ENCODE measurements at places on chromosomes 6 and 20. TPM values are rescaled to one million over a fixed set of nuclear protein-coding genes. Genes with fewer than 3 reads are reported as not detected.

ROS1 gene
- not detected for total RNA-seq

STMND1 gene
- total RNA-seq, result not detected

OPRM1 gene
- total RNA-seq, result not detected

PNLDC1 gene
- not detected for total RNA-seq

TBC1D32 gene
- 2.2 TPM for total RNA-seq

PAK5 gene
- 0.34 TPM for total RNA-seq

RREB1 gene
- 65.5 TPM for total RNA-seq

CLPSL1 gene
- total RNA-seq, result not detected

DNA sequence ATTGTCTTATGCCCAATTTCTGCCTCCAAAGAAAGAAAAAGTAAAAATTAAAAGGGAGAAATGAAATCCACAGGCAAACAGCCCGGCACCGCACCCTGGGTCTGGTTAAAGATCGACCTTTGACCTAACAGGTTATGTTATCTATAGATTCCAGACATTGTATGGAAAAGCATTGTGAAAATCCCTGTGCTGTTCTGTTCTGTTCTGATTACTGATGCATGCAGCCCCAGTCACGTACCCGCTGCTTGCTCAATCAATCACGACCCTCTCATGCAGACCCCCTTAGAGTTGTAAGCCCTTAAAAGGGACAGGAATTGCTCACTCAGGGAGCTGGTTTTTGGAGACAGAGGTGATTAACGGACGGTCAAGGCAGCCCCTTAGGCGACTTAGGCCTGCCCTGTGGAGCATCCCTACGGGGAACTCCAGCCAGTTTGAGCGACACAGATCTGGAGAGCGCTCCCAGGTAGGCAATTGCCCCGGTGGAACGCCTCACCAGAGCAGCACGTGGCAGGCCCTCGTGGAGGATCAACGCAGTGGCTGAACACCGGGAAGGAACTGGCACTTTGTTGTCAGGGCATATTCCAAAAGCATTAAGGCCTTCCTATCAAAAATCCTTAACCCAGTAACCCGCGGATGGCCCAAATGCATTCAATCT, 12.0 kb upstream of the HFE start:
- H3K4me1 ChIP-seq, result no peaks in the 10 kb centered on the region
- no peak overlapping the region for H3K27ac ChIP-seq
- H3K27me3 ChIP-seq, result no peaks in the 10 kb centered on the region
- H3K36me3 ChIP-seq, result no peaks in the 10 kb centered on the region
- no peak overlapping the region for H3K4me3 ChIP-seq

DNA sequence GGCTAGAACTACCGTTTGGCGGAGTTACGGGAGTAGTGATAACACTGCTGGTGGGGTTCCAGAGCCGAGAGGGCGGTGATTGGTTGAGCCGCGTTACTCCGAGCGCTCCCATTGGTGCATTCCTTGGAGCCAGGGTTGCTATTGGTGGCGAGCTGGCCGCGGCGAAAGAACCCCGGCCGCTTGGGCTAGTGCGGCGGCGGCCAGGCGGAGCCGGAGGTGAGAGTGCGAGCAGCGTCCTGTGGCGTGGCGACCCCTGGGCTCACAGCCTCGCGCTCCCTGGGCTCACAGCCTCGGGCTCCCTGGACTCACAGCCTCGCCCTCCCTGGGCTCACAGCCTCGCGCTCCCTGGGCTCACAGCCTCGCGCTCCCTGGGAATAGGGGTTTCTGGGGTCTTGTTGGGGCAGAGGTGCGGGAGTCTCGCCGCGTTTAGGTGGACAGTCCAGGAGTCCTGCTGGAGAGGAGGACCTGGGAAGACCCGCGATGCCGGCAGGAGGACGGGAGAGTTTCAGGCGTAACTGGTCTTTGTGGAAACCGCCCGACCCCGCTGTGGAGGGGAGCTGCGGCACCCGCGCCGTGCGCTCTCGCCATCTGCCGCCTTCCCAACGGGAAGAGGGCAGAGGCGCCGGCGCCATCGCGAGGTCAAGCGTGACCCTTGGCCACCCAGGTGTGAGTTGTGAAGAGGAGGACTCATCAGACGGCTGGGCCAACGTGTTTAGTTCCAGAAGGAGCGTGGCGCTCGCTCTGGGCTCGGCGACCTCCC, 12.2 kb downstream of the PRDM13 start:
- no peak for DNase-seq
- H3K4me3 ChIP-seq, result no peak overlapping the region
- peaks cover 12% of the 10 kb centered on the region for H3K4me1 ChIP-seq
- H3K27me3 ChIP-seq, result peaks cover 51% of the 10 kb centered on the region

DNA sequence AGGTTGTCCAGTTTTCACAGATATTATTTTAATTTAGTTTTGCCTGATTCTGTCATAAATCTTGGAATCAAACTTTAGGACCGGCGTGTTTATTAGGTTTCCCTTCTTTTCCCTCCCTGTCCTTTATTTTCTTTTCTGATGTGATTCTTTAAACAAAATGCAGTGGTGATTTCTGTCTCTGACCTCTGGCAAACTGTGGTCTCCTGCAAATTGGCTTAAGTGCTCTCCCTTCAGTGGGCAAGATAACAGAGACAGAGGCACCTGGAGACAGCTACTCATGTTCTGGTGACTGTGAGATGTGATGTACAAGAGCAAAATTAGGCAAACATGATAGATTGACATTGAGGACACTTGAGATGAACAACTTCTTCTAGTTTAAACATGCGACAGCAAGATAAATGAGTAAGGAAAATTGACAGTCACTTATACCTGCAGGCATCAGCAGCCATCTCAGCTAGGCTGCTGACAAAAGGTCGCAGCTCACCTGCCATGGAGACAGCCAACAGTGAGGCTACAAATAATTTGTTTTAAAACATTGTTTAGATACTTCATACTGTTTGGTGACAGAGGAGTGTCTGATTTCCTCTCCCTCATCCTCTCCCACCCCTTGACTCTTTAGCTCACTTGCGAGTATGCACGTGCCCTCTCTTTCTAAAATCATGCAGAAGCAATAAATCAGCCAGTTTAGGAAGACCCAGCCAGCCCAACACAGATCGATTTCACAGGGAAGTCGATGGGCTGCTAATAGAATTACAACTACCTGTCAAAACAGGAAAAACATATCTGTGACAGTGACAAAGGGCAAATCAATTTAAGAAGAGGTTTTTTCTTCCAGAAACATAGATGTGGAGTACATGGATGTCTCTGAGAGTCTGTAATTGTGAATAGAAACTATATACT, 63.4 kb upstream of the MAP3K7 start:
- no peak overlapping the region for H3K4me3 ChIP-seq
- no peaks in the 10 kb centered on the region for H3K27me3 ChIP-seq
- no peaks in the 10 kb centered on the region for H3K36me3 ChIP-seq
- no peak overlapping the region for H3K27ac ChIP-seq

- peak overlapping the region; percentile 83 for H3K27ac ChIP-seq
- no peak for DNase-seq
- H3K4me3 ChIP-seq, result peak overlapping the region; percentile 63
Measured at GRCh38 chr6:18388942-18389341, 1.8 kb downstream of the RNF144B start.

DNA sequence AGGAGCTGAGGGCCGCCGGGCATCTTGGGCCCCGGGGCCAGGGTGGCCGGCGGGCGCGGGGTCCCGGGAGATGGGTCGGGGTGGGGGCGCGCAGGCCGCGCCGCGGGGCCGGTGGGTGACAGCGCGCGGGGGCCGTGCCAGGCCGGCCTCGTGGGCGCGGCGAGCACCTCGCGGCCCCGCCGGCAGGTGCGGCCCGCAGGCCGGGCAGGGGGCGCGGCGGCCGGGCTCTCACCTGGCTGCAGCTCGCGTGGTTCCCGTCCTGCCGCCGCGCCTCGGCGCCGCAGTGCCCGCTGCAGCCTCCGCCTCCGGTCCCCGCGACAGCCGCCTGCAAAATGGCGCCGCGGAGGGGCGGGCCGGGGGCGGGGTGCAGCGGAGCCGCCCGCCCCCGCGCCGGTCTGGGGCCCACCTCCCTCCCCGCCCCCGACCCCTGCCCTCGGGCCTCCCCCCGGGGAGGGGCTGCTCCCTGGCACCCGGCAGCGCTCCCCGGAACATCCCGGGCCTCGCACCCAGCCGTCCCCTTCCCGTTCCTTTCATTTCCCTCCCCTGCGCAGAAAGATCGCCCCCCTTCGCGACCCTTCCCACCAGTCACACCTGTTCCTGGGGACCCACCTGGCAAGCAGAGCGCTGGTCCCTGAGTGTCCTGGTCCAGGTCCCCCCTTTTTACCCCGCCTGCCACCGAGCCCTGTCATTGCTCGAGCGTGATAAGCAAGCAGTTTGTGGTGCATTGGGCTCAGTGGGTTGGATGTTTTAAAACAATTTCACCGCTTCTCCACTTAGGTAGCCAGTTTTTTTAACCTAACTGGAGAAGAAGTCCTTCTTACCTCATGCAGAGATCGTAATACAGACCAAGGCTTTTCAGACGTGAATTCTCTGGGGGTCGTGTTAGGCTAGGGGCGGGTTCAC, at the start of gene SLC23A2:
Gene SLC23A2 (minus strand): TSS at position 337 of the 903 bp plus-strand sequence. CDS start 68,948 bp downstream, outside the sequence.
- H3K27ac ChIP-seq, result peak within 1 kb of the TSS; percentile 72
- DNase-seq, result no peak
- no peaks in the 10 kb centered on the region for H3K36me3 ChIP-seq
- H3K4me1 ChIP-seq, result peaks cover 14% of the 10 kb centered on the region
- peak within 1 kb of the TSS; percentile 87 for H3K4me3 ChIP-seq
- no peaks in the 10 kb centered on the region for H3K27me3 ChIP-seq

DNA sequence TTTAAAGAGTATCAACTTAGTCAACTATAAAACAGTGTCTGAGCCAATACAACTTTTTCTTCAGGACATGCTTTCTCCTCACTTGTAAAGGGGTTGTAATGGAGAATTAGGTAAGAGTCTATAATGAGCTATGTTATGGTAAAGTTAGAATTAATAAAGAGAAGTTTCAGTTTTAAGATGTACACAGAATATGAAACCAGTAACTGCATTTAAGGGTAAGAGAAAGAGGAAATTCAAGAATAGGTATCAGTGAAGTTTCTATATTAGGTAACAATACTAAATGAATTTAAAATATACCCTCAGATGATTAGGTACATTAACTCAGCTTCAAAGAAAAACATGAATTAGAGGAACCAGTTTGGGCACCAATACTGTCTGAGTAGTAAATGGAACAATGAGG, 1444.3 kb upstream of the ADGRB3 start:
- H3K27me3 ChIP-seq, result no peaks in the 10 kb centered on the region
- H3K4me3 ChIP-seq, result no peak overlapping the region
- no peaks in the 10 kb centered on the region for H3K4me1 ChIP-seq
- H3K27ac ChIP-seq, result no peak overlapping the region
- no peak for DNase-seq
- no peaks in the 10 kb centered on the region for H3K36me3 ChIP-seq

DNA sequence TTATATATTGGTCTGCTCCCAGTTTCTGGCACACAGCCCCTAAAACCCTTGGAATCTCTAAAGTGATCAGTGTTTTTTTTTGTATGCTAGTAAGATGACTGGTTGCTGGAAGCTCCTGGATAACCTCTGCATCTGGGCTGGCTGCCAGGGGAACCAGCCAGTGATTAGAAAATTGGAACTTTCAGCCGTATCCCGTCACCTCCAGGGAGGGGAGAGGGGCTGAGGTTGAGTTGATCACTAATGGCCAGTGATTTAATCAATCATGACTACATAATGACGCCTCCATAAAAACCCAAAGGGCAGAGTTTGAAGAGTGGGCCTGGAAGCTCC, 48.0 kb upstream of the NOP56 start:
- no peaks in the 10 kb centered on the region for H3K27me3 ChIP-seq
- H3K4me3 ChIP-seq, result no peak overlapping the region
- H3K27ac ChIP-seq, result no peak overlapping the region
- no peaks in the 10 kb centered on the region for H3K36me3 ChIP-seq
- no peak for DNase-seq
- H3K4me1 ChIP-seq, result peaks cover 4% of the 10 kb centered on the region

- no peak overlapping the region for H3K27ac ChIP-seq
- H3K36me3 ChIP-seq, result no peaks in the 10 kb centered on the region
- no peaks in the 10 kb centered on the region for H3K4me1 ChIP-seq
- H3K4me3 ChIP-seq, result no peak overlapping the region
- H3K27me3 ChIP-seq, result no peaks in the 10 kb centered on the region
Measured at GRCh38 chr6:159602431-159603041, 90.5 kb downstream of the SOD2 start.

DNA sequence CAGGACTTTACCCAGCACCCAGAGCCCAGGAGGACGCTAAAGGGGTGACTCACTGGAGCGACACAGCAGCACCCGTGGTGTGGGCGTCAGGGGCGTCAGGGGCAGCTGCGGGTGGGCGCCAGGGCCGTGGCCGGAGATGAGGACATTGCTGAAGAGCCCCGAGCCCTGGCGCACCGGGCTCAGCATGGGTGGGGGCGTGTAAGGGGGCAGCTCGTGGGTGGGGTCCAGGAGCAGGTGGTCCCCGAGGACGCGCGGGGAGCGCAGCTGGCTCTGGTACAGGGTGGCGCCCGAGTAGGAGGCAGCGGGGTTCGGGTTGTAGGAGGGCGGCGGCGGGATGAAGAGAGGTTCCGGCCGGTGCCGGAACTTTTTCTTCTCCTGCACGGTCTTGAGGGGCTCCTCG, 41.6 kb upstream of the MRPS10 start:
- no peaks in the 10 kb centered on the region for H3K4me1 ChIP-seq
- H3K4me3 ChIP-seq, result no peak overlapping the region
- no peaks in the 10 kb centered on the region for H3K27me3 ChIP-seq
- no peak overlapping the region for H3K27ac ChIP-seq
- H3K36me3 ChIP-seq, result peaks cover 5% of the 10 kb centered on the region

DNA sequence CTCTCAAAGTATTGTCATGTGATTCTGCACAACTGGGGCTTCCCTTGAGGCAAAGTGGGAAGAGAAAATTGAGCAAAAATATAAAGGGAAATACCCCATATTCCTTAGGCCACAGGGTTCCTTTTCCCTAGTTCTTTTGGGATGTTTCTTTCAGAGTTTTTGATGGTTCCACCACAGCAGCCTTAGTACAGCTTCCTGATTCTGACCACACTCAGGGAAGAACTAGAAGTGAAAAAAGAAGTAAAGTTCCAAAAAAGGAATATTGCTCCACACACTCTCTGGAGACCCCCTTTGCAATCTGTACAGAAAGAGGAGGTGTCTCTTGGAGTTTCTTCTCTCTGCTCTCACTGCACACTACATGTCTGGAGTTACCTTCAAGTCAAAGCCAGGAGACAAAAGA, 27.9 kb upstream of the HLA-DQA2 start:
- H3K36me3 ChIP-seq, result no peaks in the 10 kb centered on the region
- no peaks in the 10 kb centered on the region for H3K27me3 ChIP-seq
- no peak for DNase-seq
- no peak overlapping the region for H3K27ac ChIP-seq

DNA sequence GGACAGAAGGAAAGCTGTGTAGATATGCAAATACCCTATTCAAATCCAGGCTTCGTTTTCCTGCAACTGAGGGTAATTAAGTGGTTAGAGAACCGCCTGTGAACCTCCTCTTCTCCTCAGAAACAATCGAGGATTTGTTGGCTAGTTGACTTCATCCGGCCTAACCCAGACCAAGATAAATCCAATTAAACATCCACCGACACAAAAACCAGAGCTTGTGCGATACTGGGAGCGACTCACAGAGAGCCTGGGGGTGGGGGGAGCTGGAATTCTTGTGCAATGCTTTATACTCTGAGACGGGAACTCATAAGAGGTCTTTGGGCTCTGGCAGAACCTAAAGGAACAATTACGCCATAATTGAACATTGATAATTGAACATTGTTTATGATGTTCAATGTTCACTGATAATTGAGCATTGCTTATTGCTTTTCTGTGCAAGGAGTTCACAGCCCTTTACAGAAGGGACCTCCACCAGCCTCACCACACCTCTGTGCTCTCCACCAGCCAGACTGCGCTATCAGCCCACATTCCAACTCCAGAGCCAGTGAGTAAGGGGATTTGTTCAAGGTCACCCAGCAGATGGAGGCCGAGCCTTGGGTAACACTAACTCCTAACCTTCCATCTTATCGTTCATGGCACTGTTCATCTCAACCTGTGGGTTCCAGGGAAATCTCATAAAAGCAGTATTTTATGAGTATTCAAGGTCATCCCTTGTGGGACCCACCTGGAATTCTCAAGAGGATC, 429.6 kb upstream of the JARID2 start:
- no peaks in the 10 kb centered on the region for H3K4me1 ChIP-seq
- H3K27ac ChIP-seq, result no peak overlapping the region
- DNase-seq, result no peak
- H3K4me3 ChIP-seq, result no peak overlapping the region
